ENCODE measurements at places on chromosomes 5 and 9.

DNA sequence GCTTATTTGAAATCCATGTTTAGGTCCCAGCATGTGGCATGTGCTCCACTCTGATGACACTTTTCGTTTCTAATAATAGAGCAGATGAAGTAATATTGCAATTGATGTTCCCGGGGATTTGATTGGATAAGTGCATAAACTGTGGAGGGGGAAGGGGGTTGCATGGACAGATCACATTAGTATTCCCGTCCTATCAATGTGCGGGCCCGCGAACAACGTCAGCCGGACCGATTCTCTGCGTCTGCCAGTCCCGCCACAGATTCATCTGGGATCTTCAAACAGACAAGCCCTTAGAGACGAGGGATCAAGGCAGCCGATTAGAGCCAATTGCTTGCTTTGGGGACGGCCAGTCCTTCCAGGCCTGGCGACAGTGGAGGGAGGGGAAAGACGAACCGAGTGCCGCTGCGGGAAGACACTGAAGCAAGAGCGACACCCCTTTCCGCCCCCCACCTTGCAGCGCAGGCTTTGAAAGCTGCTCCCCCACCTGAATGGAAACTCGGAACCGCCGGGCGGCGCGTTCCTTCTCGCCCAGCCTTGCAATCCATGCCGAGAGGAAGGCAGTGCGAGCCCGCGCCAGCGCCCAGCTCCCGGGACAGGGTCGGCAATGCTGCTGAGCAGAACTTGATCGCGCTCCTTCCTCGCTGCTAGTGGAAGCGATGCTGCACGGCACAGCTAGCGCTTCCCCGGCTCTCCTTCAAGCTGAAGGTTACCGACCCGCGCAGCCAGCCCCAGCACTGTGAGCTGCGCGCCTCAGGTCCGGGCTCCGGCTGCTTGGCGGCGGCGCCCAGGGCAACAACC lies at the start of gene RGS7BP:
RGS7BP (plus strand) TSS at position 247 of the 798 bp plus-strand sequence. CDS start 610 bp downstream, outside the sequence.
- DNase-seq, result no peak

- DNase-seq, result no peak
Observed at GRCh38 chr9:78839252-78839651, 542.3 kb downstream of the PSAT1 start.

- DNase-seq, result no peak
Observed at GRCh38 chr5:134099288-134099872, 15.1 kb upstream of the TCF7 start.

GRCh38 chr5:110224050-110224449 lies 502.4 kb downstream of the TMEM232 start:
- no peak for DNase-seq

DNA sequence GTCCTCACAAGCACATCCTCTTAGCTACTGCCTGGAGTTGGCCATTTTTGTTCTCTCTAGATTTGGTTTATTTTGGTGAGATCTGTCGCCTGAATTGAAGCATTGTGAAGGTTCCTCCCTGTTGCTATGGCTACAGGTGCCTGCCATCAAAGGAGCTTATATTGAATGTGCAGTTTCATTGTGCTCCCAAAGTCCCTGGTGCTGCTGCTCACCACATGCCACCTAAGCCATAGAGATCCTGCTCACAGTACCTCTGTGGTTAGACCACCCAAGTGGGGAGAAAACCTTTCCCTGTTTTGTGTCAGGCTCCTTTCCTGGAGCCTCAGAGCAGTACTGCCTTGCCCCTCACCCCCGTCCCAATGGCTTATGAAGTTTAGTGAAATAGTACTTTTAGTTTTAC lies 383.4 kb downstream of the TMEM38B start:
- no peak for DNase-seq

DNA sequence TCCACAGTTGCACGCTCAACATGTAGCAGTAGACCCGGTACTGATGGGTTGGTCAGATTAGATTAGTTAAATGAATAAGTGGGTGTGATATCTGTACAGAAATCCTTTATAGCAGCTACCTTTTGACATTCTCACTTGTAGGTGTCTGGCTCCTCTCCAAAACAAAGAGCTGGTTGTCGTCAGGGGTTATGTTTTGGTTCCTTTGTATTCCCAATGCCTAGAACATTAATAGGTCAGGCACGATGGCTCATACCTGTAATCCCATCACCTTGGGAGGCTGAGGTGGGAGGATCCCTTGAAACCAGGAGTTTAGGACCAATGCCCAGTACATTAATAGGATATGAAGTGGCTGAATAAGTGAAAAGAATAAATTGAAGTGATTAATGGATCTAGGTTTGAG lies 182.1 kb downstream of the SNCAIP start:
- DNase-seq, result no peak

GRCh38 chr5:175216991-175217390 lies 227.0 kb downstream of the DRD1 start:
- DNase-seq, result no peak

- DNase-seq, result no peak
Observed at GRCh38 chr5:138869763-138870500, 5.2 kb downstream of the LRRTM2 start.

DNA sequence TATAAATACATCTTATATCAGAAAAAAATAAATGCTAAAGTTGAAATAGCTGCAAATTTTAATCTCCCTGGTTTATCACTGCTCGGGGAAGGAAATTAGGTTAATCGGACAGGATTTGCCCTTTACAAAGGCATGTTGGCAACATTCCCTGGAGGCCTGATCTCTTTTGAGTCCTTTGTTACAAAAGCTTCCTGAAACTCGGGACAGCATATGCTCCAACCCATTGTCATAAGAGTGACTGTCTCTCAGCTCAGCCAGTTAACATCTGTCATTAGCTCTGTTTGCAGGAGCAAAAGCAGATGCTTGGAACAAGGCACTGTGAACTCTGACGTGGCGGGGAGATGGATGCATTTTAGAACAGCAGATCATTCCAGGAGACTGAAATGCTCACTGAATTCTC lies 80.6 kb downstream of the MYO10 start:
- DNase-seq, result no peak

- peak; percentile 85 for DNase-seq
Observed at GRCh38 chr9:27333241-27334052, 36.5 kb upstream of the EQTN start.

- no peak for DNase-seq
Observed at GRCh38 chr9:124322618-124323432, 65.1 kb downstream of the NEK6 start.

DNA sequence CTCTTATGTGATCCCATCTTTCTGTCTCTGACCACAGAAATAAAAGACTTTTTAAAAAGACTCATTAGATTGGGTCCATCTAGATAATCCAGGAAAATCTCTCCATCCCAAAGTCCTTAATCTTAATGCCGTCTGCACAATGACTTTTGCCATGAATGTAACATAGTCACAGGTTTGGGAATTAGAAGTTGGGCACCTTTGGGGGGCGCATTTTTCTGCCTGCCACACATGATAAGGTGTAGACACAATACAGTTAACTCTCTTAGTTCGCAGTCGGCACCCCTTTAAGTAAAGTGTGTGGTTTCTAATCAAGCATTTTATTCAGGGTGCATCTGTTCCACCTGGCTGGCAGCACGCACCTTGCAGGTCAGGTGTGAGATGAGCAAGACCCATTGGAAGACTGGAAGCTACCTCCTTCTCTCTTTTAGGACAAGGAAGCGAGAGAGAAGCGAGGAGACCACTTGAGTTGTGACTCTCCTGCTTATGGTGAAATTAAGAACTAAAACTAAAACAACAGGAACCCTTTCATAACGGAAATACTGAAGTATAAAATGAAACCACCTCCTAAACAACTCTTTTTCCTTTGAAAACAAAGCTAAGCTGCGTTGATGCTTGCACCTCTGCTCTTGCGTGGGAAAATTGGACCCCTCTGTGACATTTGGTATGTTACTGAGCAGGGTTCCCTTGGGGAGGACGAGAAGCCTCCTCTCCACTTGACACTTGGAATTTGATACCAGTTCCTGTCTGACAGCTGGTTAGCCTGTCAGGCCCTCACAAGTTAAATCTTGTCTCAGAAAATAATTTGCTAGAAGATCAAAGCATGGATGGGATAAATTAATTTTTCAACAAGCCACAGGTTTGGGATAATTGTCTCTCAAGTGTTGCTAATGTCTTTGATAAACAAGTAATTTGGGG lies 304.6 kb upstream of the DMRT1 start:
- DNase-seq, result no peak

DNA sequence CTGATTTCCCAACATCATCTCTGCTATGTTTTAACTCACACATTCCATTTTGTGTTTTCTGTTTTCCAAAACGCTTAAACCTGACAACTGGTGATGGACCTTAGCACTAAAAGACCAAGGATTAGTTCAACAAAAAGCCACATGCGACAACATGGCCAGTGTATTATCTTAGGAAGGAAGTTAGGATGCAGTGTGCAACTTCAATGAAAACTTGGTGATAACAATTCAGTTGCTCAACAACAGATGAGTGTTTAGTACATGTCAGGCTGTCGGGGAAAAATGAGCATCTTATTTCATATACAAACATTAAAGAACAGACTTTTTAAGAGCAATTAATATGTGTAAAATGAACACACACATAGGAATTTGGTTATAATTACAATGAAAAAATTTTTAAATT lies 780.0 kb downstream of the SEMA5A start:
- no peak for DNase-seq

GRCh38 chr9:102398205-102398604 lies 596.9 kb upstream of the CYLC2 start:
- no peak for DNase-seq

- no peak for DNase-seq
Observed at GRCh38 chr9:35862328-35862727, 7.9 kb downstream of the OR13J1 start.

GRCh38 chr9:136726631-136727191 lies 14.3 kb downstream of the DIPK1B start:
- DNase-seq, result no peak

GRCh38 chr5:66113160-66113559 lies 30.9 kb upstream of the SREK1 start:
- DNase-seq, result no peak

- no peak for DNase-seq
Observed at GRCh38 chr5:133052317-133053175, 733 bp downstream of the HSPA4 start.

DNA sequence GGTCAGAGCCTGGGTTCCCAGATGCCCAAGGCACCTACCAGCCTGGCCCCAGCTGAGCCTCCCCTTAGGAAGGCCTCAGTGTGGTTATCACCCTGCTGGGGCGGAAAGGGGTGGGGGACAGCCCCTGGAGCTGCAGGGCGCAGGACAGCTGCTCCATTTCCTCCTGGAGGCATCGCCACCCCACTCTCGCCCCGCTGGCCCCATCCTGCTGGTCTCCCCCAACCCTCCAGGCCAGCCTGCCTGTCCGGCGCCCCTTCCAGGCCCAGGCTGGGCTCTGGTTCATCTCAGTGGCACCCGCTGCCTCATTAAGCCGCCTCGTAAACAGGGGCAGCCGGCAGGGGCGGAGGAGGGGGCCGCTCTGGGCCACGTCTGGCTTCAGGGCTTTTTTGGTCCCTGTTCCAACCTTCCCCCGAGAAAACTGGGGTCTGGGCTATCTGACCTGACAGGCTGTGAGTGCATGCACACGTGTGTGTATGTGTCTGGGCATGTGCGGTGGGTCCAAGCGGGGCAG lies 30.8 kb upstream of the ENHO start:
- DNase-seq, result no peak

- no peak for DNase-seq
Observed at GRCh38 chr5:76406014-76406413, 2.9 kb downstream of the IQGAP2 start.

GRCh38 chr5:66440202-66440680 lies 156.0 kb upstream of the MAST4 start:
- DNase-seq, result no peak

DNA sequence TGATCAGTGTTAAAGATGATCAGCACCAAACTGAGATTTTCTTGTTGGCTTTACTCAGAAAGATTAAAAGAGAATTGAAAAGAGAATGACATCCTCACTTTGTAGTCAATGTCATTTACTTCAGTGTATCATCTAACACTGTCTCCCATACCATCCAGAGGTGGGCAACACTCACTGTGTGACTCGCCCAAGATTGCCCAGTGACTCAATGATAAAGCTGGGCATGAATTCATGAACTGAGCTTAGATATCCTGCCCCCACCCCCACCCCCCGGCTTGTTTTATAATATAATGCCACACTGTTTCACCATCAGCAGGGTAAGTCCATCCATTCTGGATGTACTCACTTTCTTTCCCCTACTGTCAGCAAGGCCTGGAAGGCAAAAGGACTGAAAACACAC lies 242.2 kb downstream of the FAM114A2 start:
- DNase-seq, result no peak

Data from iPS DF 19.7 (cell line).